ENCODE measurements at places on chromosomes 6 and 20.
A peak's percentile ranks its signal among the peaks of the same experiment; 100 is the strongest.

DNA sequence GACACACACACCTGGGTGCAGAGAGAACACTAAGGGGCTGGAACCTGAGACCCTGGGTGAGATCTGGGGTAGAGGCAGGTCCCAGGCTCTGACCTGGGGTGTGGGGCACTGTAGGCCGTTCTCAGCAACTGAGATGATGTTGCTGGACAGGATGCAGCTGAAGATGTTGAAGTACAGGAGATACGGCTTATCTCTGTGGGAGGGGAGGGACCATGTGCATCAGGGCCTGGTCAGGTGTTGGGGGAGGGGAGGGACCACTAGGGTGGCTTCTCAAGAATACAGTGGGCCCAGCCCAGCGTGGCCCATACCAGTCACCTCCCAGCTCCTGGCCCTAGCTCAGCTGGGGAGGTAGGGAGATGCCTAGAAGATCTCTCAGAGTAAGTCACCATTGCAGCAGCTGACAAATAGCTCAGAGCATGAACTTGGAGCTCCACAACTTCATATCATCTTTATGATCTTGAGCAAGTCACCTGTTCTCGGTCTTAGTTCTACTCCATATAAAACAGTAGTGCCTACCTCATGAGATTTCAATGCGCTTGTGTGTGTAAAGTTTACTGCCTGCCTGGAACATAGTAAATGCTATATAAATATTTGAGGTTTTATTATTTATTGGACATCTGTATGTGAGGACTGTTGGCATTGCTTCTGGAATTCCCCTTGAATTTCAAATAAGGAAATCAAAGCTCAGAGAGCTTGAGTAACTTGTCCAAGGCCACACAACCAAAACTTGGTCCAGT is 3.8 kb downstream of the SLC44A4 start:
- no peak for DNase-seq

DNA sequence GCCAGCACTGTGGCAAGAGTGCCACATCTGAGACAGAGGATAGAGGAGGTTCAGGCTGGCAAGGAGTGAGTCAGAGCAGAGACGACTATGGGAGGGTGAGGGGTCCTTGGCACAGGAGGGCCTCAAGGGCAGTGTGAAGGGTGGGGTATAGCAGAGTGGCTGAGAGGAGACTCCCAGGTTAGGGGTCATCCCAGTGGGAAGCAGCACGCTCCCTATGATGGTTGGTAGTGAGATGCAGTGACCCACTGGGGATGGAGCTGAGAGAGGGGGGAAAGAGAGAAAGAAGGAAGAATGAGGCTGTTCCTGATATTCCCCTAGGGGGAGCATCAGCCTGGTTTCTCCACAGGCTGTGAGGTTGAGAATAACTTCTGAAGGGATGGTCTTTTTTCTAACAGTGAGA is 97.3 kb downstream of the INSM1 start:
- DNase-seq: no peak

GRCh38 chr6:40692337-40692736 is 105.2 kb upstream of the LRFN2 start:
- no peak for DNase-seq

DNA sequence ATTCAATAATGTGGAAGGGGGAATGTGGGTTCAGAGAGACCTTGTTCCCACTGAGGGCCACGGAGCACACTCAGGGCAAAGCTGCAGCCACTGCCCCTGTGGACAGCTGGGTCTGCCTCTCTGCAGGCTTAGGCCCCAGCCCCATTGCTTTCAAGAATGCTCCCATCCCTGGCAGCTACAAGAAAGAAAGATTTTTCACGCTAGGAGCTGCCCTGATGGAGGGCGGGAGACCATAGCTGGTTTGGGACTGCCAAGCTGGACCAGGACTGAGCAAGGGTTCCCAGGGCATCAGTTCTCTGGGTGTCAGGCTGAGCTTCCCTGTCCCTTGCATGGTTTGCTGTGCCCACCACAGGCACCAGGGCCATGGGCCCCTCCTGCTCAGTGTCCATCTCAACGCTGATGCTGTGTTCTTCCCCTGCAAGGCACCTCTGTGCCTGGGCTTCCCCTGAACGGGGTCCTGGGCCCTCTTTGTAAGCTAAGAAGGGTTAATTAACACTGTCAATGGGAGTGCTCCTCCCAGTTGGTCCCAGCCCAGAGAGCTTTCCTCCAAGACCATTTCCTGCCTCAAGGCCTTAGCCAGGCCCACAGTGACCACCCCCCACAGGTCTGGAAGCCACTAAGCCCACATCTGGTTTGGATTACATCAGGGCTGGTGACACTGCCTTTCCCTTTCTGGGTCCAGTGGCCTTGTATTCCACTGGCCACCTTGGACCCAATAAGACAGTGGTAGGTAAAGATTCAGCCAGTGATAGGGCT is 8.4 kb downstream of the FOXS1 start:
- DNase-seq: no peak

GRCh38 chr20:17605131-17605660 is 35.3 kb downstream of the DSTN start:
- no peak for DNase-seq

- no peak for DNase-seq
Measured at GRCh38 chr6:39941820-39942219, 7.6 kb upstream of the MOCS1 start.

DNA sequence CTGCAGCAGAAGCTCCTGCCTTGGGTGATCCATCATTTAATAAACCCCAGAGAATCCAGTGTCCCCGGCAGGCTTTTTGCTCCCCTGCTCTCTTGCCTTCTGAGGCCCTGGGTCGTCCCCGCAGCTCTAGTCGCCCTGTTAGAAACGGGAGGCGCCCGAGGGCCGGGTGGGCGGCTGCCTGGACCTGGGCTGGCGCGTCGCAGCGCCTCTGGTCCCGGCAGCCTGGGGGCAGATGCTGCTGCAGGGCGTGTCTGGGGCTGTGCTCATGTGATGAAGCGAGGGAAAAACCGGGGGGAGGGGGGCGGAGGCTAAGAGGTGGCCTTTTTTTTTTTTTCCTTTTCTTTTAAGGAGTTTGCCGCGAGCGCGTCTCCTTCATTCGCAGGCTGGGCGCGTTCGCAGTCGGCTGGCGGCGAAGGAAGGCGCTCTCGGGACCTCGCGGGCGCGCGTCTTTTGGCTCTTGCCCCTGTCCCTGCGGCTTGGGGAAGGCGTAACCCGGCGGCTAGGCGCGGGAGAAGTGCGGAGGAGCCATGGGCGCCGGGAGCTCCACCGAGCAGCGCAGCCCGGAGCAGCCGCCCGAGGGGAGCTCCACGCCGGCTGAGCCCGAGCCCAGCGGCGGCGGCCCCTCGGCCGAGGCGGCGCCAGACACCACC is 394 bp downstream of the AKAP12 start:
- DNase-seq: peak; percentile 6

GRCh38 chr6:157585274-157586087 is 204.5 kb downstream of the ZDHHC14 start:
- DNase-seq: no peak

GRCh38 chr20:33209789-33210188 is 7.4 kb upstream of the BPIFA3 start:
- DNase-seq: no peak

DNA sequence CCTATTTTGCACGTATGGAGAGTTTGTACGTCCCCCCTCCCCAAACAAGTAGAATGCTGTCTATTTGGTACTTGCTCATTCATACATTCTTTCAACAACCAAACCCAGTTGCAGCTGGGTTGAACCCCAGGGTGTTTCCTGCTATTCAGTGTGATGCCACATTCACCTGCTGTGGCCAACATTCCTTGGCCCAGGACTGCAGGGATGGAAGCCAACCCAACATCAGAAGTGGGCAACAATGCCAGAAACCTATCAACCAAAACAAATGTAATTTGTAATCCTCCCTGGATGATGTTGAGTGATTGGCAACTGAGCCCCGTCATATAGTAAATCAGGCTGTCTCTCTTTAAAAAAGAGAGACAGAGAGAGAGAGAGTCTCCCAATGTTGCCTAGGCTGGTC is 8.9 kb downstream of the NT5E start:
- DNase-seq: no peak

DNA sequence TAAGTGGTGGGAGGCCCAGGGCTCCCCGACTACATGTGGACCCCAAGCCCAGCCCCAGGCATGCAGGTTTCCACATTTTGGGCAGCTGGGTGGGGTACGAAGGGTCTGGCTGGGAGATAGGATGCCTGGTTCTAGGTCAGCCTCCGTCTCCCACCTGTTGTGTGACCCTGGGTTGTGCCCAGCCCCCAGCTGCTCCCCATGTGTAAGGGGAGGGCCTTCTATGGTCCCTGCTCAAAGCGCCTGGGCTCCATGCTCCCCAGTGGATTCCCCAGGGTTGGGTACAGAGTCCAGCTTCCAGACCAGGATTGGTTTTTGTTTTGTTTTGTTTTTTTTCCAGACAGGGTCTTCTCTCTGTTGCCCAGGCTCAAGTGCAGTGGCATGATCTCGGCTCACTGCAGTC is 1.1 kb upstream of the VWA7 start:
- no peak for DNase-seq

DNA sequence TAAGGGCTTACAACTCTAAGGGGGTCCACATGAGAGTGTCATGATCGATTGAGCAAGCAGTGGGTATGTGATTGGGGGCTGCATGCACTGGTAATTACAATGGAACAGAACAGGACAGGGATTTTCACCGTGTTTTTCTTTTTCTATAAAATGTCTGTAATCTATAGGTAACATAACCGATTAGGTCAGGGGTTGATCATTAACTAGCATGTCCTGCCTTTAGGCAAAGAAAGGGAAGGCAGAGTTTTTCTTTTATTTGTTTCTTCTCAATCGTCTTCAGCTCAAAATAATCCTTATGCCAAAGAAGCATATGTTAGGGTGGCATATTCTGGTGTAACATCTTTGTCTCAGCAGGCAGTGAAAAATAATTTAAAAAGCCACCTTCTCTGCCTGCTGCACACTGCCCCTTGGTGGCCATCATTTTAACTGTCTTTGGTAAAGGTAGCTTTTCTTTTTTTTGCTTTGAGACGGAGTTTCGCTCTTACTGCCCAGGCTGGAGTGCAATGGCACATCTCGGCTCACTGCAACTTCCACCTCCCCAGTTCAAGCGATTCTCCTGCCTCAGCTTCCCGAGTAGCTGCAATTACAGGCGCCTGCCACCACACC is 9.7 kb upstream of the CEP43 start:
- peak; percentile 45 for DNase-seq

DNA sequence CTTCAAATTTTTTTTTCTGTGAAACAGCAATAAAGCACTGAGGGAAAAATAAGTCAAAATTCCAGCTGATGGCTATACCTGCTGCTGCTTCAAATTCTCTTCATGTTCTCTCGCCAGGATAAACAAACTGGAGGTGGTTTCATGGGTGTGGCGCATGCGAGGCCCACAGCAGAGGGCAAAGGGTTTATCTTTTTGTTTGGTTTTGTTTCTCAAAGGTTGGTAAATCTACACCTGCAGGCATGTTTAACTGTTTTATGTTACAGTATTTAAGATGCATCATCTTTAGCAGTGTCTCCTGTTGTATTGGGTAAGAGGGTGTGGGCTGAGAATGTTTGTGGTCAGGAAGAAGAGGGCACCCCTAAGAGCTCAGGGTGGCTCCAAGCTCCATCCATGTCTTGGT is 342.2 kb downstream of the CDH26 start:
- no peak for DNase-seq

GRCh38 chr20:1888796-1889463 is 6.3 kb upstream of the SIRPA start:
- no peak for DNase-seq

- DNase-seq: no peak
Measured at GRCh38 chr20:32278199-32278643, 770 bp downstream of the KIF3B start.

DNA sequence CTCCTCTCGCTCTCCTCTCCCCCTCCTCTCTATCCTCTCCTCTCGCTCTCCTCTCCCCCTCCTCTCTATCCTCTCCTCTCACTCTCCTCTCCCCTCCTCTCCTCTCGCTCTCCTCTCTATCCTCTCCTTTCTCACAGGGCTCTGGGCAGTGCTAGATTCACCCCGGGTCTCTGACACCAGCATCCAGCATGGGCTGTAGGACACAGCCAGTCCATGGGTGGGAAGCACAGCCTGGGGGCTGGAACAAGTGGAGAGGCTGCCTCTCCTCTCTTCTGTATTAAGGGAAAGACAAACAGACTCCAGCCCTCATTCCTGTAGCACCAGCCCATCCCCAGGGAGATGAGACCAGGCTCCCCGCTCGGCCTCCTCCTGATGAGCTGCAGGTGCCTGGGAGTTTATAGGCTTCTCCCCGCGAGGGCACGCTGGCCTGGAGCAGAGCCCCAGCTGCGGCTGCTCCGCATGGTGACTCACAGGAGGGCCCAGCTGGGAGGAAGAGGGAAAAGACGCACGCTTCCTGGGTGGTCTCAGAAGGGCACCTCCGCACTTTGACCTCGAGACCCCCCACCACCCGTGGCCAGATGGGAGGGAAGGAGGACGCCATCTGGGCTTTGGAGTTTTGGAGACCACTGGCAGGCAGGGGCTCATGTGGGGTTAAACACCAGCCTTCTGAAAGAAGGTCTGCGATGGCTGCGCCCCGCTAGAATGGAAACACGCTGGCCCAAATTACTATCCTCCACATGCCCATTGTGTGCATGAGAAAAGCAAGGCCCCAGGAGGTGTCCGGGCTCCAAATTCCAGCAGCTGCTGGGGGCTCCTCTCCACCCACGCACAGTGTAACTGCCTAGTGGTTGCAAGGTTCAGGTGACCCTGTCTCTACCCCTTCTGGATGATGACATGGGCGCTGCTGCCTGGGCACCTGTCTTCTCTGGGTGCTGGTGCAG is 68.0 kb downstream of the BMP7 start:
- no peak for DNase-seq

DNA sequence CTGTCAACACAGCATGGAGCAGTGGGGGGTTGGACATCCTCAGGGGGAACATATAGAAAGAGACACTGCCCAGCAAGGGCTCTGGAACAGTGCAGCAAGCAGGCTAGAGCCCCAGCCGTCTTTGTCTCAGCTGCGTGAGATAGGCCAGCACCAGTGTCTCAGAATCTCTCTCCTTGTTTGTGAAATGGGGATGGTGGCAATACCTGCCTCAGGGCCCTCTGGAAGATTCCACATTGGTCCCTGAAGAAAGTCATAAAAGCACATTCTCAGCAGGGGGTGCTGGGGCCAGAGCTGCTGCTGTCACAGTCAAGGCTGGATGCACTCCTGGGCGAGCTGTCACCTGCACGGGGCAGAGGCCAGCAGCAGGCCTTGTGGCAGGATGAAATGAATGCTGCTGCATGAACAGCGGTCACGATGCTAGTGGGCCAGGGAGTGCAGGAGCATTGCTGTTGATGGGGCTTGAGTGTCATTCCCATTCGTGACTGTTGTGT is 121.7 kb downstream of the SYCP2 start:
- DNase-seq: no peak

- DNase-seq: no peak
Measured at GRCh38 chr20:891706-892080, 24.4 kb downstream of the ANGPT4 start.

- no peak for DNase-seq
Measured at GRCh38 chr20:62758226-62758912, 37.9 kb upstream of the MRGBP start.

DNA sequence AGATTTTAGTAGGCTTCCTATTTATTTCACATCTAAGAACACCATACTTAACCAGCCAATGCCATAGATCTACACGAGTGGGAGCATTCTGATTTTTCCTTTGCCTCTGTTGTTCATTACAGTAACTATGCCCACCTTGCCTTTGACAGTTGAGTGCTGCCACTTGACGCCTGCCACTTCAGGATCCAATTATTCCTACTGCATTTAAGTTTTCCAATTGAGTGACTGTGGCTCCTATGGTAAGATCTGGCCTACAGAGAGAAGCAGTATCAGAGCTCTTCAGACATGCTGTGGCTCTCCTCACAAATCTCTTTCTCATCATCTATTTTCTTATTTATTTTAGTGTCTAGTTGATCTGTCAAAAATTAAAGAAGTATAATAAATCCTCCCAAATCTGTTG is 403.0 kb upstream of the SPTLC3 start:
- no peak for DNase-seq
